Breast epithelium (tissue), 4 donors: ENCODE measurements at places on chromosomes 5 and 9. TPM values are rescaled to one million over a fixed set of nuclear protein-coding genes. Genes with fewer than 3 reads are reported as not detected.

The PCDHGA5 gene
- 5.4 TPM for total RNA-seq

GRCh38 chr5:93252165-93252564, 328.9 kb downstream of the NR2F1-AS1 start:
- no peaks in the 10 kb centered on the region for H3K4me1 ChIP-seq
- no peaks in the 10 kb centered on the region for H3K36me3 ChIP-seq
- no peak overlapping the region for H3K27ac ChIP-seq
- DNase-seq: no peak

DNA sequence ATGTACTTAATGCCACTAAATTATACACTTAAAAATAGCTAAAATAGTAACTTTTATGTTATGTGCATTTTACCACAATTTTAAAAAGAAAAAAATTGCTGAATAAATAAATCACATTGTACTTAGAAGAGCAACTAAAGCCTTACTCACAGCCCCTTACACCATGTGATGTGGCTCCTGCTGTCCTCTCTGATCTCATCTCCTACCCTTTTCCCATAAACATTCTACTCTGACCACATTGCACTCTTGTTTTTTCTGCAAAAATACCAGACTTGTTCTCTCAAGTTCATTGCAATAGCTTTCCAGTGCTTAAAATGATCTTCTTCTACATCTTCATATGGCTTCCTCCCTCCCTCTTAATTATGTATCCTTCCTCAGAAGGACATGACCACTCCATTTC, 268.4 kb downstream of the ELAVL2 start:
- H3K4me1 ChIP-seq: no peaks in the 10 kb centered on the region
- no peak for DNase-seq
- H3K27me3 ChIP-seq: no peaks in the 10 kb centered on the region

The GHR gene
- 25.6 TPM for total RNA-seq

- no peaks in the 10 kb centered on the region for H3K36me3 ChIP-seq
- no peaks in the 10 kb centered on the region for H3K4me1 ChIP-seq
- DNase-seq: peak; percentile 77
- no peak overlapping the region for H3K27ac ChIP-seq
These were observed 5.3 kb downstream of the ANKS6 start for GRCh38 chr9:98790842-98791607.

DNA sequence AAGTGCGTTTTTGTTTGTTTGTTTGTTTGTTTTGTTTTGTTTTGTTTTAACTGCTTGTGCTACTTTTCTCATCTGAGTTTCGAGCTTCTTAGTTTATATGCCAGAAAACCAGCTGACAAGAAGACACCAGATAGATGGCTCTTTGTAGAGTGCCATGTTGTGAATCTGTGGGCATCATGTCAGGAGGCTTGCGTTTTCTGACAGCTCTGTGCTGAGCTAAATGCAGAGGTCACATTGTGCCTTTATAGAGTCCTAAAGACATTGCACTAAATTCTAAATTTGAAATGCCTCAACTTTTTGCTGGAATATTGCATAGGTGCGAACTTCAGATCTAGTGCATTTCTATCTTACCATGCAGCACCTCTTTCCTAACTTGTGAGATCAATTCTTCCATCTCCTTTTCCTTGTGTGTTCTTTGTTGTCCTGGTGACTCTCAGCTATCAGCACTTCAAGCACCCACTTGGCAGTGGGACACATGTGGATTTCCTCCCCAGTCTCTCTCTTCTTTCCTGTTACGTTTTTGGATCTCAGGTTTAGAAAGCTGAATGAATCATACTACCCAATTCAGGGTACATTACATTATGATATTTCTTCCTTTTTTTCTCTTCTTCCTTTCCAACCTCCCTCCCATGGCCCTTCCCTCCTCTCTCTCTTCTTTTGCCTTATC, 379.0 kb upstream of the RPS23 start:
- DNase-seq: no peak
- no peaks in the 10 kb centered on the region for H3K27me3 ChIP-seq
- H3K36me3 ChIP-seq: no peaks in the 10 kb centered on the region

The FGD3 gene
- total RNA-seq: 18.0 TPM

GRCh38 chr9:131177898-131178297, 52.5 kb downstream of the NUP214 start:
- H3K36me3 ChIP-seq: peaks cover 9% of the 10 kb centered on the region
- no peak for DNase-seq
- no peaks in the 10 kb centered on the region for H3K4me1 ChIP-seq
- H3K27me3 ChIP-seq: no peaks in the 10 kb centered on the region
- H3K4me3 ChIP-seq: no peak overlapping the region

- H3K27me3 ChIP-seq: no peaks in the 10 kb centered on the region
- H3K36me3 ChIP-seq: no peaks in the 10 kb centered on the region
- no peaks in the 10 kb centered on the region for H3K4me1 ChIP-seq
- no peak overlapping the region for H3K4me3 ChIP-seq
- no peak overlapping the region for H3K27ac ChIP-seq
- no peak for DNase-seq
These were observed 33.3 kb upstream of the RNF38 start for GRCh38 chr9:36433386-36433785.

DNA sequence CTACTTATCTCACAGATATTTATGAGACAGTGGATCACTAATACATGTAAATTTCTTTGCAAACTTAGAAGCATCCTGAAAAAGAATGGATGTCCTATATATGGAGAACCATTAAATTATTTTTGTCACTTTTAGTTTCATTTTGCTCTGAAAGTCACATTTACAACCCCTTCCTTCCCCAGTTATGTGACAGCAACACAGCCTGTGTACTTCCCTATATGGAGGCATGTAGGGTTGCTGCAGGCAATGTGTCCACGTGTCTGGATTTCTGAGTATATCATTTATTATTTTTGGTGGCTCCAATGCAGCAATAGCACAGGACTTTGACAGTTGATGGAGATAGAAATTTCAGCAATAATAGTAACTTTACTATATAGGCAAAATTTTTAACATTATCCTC, 156.4 kb downstream of the ST8SIA4 start:
- no peaks in the 10 kb centered on the region for H3K36me3 ChIP-seq
- no peak overlapping the region for H3K4me3 ChIP-seq
- H3K4me1 ChIP-seq: no peaks in the 10 kb centered on the region
- no peak for DNase-seq
- no peaks in the 10 kb centered on the region for H3K27me3 ChIP-seq

The LRRC19 gene
- total RNA-seq: not detected

The CDH18 gene
- not detected for total RNA-seq

GRCh38 chr5:64625678-64626077, 64.6 kb upstream of the SHISAL2B start:
- H3K36me3 ChIP-seq: no peaks in the 10 kb centered on the region
- no peak overlapping the region for H3K27ac ChIP-seq

The LPAR1 gene
- total RNA-seq: 138 TPM

The ANKRD55 gene
- total RNA-seq: 0.32 TPM

The STPG3 gene
- total RNA-seq: not detected

The MOB3B gene
- total RNA-seq: 13.1 TPM

- H3K4me3 ChIP-seq: no peak overlapping the region
- no peaks in the 10 kb centered on the region for H3K36me3 ChIP-seq
- DNase-seq: no peak
- no peaks in the 10 kb centered on the region for H3K27me3 ChIP-seq
- no peak overlapping the region for H3K27ac ChIP-seq
These were observed 380.5 kb downstream of the SPOCK1 start for GRCh38 chr5:137118629-137119028.

DNA sequence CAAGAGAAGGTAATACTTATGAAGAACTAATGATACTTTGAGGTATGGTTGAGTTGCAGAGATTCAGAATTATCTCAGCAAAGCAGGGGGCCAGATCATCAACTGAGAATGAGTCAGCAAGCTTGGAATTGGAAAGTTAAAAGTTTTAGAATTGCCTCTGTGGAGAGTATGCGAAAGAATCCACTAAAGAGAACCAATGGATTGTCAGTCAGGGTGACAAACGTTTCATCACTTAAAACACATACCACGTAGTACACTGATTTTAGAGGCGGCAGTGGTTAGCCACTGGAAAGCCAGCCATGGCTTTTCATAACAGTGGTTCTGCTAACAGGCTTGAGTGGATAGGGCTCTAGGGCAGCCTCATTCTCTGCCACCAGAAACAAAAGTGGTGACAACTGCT, 30.7 kb downstream of the AOPEP start:
- no peaks in the 10 kb centered on the region for H3K36me3 ChIP-seq
- H3K4me3 ChIP-seq: no peak overlapping the region
- H3K4me1 ChIP-seq: no peaks in the 10 kb centered on the region
- no peak overlapping the region for H3K27ac ChIP-seq

GRCh38 chr9:74770508-74771261, 117.0 kb downstream of the TRPM6 start:
- no peaks in the 10 kb centered on the region for H3K36me3 ChIP-seq
- H3K4me1 ChIP-seq: no peaks in the 10 kb centered on the region
- H3K27me3 ChIP-seq: no peaks in the 10 kb centered on the region

DNA sequence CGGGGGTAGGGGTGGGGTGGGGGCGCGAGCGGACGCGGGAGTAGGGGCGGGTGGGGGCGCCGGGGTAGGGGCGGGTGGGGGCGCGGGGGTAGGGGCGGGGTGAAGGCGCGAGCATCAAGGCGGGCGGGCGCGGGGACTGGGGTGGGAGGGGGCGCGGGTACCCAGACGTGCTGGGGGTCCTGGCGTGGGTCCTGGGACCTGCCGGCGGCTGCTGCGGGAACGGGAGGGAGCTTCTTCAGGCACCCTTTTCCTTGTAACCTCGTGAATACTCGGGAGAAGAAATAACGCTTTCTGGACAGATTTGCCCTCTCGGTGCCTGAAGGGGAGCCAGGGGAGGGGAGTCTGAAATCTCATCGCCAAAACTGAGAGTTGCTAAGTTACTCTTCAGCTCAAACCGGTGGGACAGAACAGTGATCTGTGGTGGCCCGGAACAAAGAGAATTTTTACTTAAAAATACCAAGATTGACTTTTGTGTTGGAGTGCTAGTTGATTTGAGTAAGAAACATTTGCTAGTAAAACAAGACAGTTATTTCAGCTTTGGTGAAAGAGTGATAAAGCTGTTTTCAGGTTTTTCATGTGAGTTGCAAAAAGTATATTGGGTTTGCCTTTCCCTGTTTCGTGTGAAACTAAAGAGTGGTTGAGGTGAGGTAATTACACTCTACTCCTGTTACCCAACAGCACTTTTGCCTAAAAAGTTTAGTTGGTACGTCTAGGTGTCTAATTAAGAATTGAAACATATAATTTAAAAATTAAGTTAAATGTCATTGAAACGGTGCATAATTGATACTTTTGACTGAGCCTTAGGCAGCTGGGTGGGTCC, 643 bp downstream of the PLEKHG4B start:
- H3K4me3 ChIP-seq: no peak overlapping the region
- no peaks in the 10 kb centered on the region for H3K36me3 ChIP-seq
- no peak overlapping the region for H3K27ac ChIP-seq

The IL7R gene
- 16.7 TPM for total RNA-seq

The GABRA1 gene
- total RNA-seq: not detected

DNA sequence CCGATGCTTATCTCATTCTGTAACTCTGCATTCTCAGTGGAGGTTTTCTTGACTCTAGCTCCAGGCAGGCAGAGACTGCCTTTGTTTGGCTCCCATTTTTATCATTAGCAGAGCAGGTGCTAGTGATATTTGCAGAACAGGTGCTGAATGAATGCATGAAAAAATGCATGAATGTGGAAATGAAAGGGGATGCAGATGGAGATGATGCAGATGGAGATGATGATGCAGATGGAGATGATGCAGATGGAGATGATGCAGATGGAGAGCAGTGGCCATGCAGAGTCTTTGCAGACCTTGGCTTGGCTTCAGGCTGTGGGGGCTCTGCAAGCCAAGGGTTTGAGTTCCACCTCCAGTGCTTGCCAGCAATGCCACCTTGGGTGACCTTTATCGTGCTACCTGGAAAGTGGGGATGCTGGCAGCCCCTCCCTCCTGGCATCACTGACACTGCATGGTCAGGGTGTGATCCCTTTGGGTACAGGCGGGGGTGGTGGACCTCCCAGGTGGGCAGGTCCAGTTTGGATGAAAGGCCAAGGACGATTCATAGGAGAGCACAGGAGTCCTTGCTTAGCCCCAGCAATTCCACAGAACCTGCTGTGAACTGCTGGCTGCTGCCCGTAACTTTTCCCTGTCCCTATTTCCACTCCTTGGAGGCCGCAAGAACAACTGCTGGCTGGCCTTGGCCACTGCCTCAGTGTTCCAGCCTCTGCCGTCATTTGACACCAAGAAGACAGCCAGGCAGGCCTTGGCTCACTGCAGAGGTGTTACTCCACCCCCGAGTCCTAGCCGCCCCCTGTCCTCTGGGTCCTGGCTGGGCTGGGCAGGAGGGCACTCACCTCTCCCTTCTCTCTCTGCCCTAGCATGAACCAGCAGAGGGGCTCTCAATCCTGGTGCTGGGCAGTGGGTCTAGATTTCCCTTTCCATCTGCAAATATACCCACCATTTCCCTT, 33.0 kb downstream of the ERGIC1 start:
- no peak for DNase-seq
- no peak overlapping the region for H3K4me3 ChIP-seq
- peaks cover 3% of the 10 kb centered on the region for H3K4me1 ChIP-seq
- no peaks in the 10 kb centered on the region for H3K36me3 ChIP-seq
- H3K27me3 ChIP-seq: no peaks in the 10 kb centered on the region
- H3K27ac ChIP-seq: peak overlapping the region; percentile 88

DNA sequence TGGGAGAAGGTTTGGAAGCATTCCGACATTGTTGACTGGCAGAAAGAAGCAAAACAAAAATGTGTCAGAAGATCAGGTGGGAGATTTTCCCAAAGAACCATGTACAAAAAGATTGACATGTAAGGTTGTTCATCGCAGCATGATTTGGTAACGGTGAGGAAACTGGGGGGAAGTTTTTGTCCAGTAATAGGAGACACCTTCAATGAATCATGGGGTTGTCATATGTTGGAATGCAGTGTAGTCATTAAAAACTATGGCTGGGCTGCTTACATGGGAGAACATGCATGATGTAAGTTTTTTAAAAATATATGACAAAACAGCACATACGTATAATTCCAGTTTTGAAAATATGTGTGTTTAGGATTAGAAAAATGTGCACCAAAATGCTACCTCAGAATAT, 50.5 kb downstream of the HSD17B3 start:
- H3K4me1 ChIP-seq: no peaks in the 10 kb centered on the region
- DNase-seq: no peak
- peaks cover 13% of the 10 kb centered on the region for H3K27me3 ChIP-seq
- H3K4me3 ChIP-seq: no peak overlapping the region
- H3K27ac ChIP-seq: no peak overlapping the region
- H3K36me3 ChIP-seq: no peaks in the 10 kb centered on the region

DNA sequence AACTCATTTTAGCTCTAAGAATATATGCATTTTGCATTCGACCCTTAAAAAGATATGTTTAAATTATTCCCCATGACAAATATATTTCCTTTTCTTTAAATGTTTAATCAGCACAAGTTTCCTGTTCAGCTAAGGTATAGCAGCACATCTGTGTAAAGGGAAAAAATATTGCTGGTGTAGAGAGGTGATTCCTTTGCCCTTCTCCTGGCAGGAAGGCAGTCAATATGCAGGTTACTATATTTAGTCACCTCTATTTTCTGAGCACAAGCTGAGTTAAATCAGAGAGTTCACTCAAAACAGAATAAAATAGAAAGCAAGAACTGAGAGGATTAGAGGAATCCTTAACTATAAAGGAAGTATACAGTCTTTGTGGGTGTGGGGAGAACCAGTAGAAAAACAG, 274.4 kb upstream of the PCSK5 start:
- H3K4me3 ChIP-seq: no peak overlapping the region
- H3K27me3 ChIP-seq: no peaks in the 10 kb centered on the region
- H3K4me1 ChIP-seq: no peaks in the 10 kb centered on the region
- H3K36me3 ChIP-seq: no peaks in the 10 kb centered on the region

- H3K36me3 ChIP-seq: no peaks in the 10 kb centered on the region
- H3K4me3 ChIP-seq: no peak overlapping the region
- no peak for DNase-seq
These were observed 10.4 kb downstream of the PPP2R2B start for GRCh38 chr5:146867996-146868708.
